GM12864 (cell line): ENCODE measurements at places on chromosomes 16 and 17.

GRCh38 chr17:80758481-80759376 lies 214.1 kb downstream of the RPTOR start:
- no peak for DNase-seq

DNA sequence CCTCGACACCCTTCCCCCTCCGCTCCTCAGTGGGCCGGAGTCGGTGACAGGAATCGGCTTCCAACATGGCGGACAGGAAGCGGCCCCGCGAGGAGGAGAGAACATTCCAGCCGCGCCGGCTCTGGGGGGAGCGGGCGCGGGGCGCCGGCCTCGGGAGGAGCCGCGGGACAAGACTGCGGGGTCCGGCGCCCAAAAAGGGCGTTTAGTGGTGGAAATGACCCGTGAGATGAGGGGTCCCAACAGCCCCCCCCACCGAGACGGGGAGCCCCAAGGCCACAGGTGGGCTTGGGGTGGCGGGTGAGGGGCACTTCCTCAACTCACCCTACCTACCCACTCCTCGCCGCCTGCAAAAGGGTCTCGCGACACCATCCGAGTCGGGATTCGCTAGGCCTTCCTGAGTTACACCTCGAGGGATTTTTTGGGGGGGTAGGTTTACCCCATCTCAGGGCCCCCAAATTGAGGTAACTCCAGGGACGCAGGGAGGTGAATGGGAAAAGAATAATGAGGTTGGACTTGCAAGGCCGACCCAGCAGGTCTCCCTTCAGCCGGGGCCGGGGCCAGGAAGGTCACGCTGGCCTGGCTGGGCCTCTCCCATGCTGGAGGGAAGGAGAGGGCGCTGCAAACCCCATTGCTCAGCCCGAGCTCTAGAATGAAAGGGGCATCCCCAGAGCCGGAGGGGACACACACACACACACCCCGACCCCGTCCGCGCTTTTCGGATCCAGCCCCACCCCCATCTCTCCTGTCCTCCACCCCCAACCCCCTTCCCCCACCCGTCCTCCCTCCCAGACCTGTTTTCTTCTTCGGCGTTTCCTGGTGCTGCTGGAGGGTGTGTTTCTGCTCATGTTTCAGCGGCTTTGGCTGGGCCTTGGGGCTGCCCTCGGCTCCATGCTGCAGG lies 707 bp downstream of the NUFIP2 start:
- no peak for DNase-seq

- no peak for DNase-seq
Measured at GRCh38 chr17:42408061-42408460, 15.0 kb downstream of the CAVIN1 start.

GRCh38 chr16:67387479-67388079 lies 5.7 kb downstream of the TPPP3 start:
- no peak for DNase-seq

GRCh38 chr16:30740364-30741251 lies 7.6 kb upstream of the PHKG2 start:
- no peak for DNase-seq

- DNase-seq = no peak
Measured at GRCh38 chr17:44627513-44628242, 28.6 kb upstream of the MEIOC start.

GRCh38 chr16:57815987-57816745 lies 13.9 kb upstream of the KIFC3 start:
- no peak for DNase-seq

- peak; percentile 87 for DNase-seq
Measured at GRCh38 chr17:79340333-79341221, 266.0 kb downstream of the ENGASE start.

DNA sequence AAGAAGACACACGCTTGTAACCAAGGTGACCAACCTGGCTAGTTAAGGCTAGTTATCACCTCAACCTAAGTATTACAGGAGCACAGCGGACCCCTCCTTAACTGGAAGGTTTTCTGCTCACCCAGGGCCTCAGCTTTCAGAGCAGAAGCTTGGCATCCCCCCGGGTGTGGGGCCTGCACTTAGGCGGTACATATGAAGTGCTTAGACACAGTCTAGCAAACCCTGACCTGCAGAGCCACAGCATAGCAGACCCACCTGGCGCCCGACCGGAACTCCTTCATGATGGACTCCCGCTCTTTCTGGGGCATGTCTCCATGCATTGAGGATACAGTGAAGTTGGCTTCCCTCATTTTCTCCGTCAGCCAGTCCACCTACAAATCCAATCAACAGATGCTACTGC lies 9.8 kb downstream of the EIF4A3 start:
- no peak for DNase-seq

DNA sequence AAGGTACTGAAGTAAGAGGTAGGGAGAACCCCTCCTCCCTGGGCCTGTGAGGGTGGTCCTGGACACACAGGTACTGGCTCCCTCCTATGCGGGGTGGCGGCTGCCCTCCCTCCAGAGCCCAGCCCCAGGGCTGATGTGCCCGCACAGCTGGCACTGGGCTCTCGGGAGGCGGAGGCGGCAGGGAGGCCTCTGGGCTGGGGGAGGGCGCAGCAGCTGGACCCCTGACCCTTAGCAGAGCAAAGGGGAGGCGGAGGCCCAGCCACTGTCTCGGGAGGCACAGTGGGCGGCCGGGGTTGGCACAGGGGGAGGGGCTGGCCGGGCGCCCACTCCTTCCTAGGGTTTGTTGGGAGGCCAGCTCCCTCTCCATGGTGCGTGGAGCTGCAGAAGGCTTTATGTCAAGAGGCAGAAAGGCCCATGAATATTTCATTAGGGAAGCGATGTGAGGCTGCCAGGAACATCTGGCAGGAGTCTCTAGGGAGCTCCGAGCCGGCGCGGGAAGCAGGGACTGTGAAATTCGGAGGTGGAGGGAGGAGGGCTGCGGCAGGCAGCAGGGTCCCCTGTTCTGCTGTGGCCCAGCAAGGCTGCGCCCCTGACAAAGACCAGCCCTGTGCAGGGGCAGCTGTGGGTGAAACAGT lies 44.1 kb upstream of the ACSF3 start:
- no peak for DNase-seq

- DNase-seq = no peak
Measured at GRCh38 chr17:429589-429988, 77.0 kb upstream of the RPH3AL start.

GRCh38 chr16:86092586-86093480 lies 193.9 kb downstream of the IRF8 start:
- DNase-seq = no peak

DNA sequence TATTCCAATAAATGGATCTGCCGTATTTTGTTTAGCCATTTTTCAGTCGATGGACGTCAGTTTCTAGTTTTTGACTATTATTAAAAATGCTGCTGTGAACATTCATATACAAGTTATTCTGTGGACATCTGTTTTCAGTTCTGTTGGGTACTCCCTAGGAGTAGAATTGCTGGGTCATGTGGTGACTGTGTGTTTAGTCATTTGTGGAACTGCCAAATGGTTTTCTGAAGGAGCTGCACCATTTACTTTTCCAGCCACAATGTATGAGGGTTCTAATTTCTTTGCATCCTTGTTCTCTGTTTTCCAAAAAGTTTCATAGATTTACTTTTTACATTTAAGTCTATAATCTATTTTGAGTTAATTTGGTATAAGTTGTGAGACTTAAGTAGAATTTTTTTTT lies 29.5 kb downstream of the CYLD start:
- no peak for DNase-seq

- DNase-seq = no peak
Measured at GRCh38 chr17:27558842-27559505, 72.0 kb upstream of the LGALS9 start.

GRCh38 chr16:83633286-83633685 lies 174.5 kb upstream of the HSBP1 start:
- no peak for DNase-seq

DNA sequence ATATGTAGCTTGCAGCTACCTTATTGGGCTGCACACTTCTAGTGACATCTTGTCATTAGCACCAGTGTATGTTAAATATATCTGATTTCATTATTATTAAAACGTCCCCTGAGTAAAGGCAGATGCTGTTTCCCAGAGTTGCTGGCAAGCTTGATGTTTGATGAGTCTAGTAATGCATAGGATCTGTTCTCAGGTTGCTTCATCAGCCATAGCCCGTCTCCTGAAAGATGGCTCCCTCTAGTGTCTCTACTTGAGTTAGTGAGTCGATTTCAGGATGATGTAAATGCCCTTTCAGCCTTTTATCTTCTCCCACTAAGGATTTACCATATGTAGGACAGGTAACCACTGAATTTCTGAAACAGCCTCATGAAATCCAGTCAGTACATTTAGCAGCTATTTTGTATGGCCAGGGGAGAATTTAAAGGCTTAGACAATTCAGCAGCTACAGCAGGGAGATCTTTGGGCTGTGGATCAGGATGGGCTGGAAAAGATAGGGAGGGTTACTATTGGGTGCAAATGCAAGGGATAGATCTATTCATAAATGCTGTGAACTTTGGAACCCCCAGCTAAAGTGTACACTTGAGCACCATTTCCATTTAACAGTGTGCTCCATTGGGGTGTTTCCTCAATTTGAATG lies 376.3 kb downstream of the CNTNAP4 start:
- DNase-seq = peak; percentile 13

- DNase-seq = peak; percentile 19
Measured at GRCh38 chr17:13031718-13032350, 14.0 kb upstream of the ELAC2 start.

GRCh38 chr17:1029922-1030644 lies 33.2 kb downstream of the TIMM22 start:
- DNase-seq = no peak

DNA sequence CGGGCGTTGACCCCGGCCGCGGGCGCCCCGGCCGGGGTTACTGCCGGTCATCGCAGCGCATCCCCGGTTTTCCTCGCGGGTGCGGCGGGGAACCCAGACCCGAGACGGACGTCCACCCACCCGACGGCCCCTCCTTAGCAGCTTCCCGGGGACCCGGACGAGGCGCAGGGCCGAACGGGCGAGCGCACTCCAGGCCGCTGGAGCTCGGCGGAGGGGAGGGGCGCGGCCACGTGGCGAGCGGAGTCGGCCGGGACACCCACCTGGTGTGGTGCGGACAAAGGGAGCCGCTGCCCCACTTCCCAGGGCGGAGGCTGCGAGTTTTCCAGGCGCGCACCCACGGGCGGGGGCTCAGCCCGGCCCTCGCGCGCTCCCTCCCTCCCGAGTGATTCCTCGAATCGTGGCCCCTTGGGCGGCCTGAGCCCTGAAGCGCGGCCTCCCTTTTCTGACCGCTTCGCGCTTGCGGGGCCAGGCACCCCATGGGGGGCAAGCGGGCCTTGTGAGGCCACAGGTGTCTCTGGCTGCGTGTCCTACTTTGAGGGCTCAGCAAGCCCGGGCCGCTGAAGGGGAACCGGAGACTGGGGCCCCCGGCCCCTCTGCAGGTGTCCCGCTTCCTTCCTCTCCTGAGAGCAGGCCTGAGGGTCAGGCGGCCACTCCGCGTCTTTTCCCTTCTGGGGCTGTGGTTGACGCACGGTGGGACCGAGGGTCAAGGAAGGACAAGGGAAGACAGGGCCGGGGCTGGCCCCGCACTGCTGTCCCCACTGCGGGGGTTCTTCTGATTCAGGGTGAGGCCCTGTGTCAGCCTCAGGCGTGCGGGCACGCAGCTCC lies 1.1 kb upstream of the FASN start:
- no peak for DNase-seq

GRCh38 chr16:31088459-31089183 lies at the start of gene PRSS53:
TSS of gene PRSS53 (minus strand) at chr16:31088943. CDS start at chr16:31088809, 134 bp downstream.
- no peak for DNase-seq

DNA sequence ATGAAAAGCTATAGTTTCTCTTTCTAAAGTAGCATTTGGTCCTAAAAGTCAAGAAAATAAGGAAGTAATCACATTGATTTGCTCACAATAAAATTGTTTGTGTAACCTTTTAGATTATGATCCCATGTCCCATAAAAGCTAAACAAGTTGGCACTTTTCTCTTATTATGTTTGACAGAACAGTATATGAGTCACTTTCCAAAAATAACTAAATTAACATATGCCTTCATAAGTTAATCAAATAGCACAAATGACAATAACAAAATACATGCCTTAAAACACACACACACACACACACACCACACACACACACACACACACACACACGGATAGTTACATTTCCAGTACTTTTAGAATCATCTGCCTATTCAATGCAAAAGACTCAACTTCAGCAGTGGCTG lies 2.8 kb downstream of the MED13 start:
- no peak for DNase-seq

- DNase-seq = no peak
Measured at GRCh38 chr16:12271006-12271405, 294.5 kb downstream of the SNX29 start.

- DNase-seq = no peak
Measured at GRCh38 chr17:29836643-29837042, 93.4 kb downstream of the SSH2 start.

- peak; percentile 8 for DNase-seq
Measured at GRCh38 chr16:48318630-48319029, 66.6 kb downstream of the SIAH1 start.

DNA sequence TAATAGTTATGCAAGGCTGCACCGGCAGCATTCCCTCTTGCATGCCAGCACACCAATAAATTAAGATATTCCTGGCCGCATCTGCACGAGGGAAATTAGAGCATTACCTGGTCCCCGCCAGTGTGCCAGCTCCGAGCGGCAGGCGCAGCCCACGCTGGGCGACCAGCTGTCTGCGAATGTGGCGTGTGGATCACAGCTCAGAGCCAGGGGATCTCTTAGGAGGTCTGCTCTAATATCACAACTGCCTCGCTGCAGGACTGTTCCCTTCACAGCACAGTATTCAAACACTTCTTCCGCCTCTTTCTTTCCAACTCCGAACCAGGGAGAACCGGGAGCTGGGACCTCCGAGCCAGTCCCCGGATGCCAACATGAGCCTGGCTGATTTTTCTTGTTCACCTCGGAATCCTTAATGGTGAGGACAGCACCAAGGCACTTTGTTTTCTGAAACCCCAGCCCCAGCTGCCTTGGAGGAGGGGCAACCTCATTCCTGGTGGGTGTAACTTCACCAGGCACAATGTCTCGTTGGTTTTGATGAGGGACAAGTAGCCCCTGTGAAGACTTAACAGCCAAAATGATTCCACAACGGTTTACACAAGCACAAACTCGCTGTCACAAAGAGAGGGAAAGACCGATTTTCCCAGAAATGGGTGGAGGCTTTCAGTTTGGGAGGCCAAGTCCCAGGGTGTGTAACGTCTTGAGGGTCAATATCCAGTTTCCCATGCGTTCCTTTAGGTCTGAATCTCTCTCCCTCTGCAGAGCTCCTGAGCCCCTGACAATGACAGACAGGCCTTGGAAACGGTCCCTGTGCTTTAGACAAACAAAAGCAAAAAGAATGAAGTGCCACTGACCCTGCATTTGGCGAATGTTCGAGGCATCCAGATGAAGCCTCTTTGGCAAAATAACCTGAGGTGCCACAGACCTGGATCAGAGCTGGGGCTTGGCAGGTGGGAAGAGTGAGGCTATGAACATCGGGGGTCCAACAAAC lies 213.2 kb downstream of the C16orf78 start:
- no peak for DNase-seq

GRCh38 chr17:4897785-4898184 lies 1.6 kb upstream of the C17orf107 start:
- no peak for DNase-seq

GRCh38 chr17:3167574-3167973 lies 29.7 kb upstream of the OR1A2 start:
- DNase-seq = peak; percentile 8

GRCh38 chr16:19874026-19874425 lies 10.6 kb downstream of the GPRC5B start:
- no peak for DNase-seq
